ENCODE measurements at places on chromosomes 16 and 17. TPM values are rescaled to one million over a fixed set of nuclear protein-coding genes. Genes with fewer than 3 reads are reported as not detected.

SLC16A11 gene
- total RNA-seq = 0.69 TPM

DNA sequence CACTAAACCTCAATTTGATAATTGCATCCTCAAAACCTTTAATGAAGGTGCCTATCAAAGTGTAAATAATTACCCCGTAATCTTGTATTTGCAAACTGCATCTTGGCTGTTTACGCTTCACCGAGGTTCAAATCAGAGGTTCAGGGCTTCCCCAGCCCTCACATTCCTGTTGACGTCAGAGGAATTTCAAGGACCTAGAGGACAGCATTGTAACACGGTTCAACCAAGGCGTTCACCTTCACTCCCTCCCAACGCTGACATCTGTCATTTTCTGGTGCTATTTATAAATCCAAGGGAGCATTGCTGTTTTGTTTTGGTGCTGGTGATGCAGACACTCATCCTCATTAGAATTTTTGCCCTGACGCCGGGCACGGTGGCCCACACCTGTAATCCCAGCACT is 691.6 kb upstream of the RBFOX1 start:
- no peak for DNase-seq

GRCh38 chr16:85879549-85879948 is 19.4 kb upstream of the IRF8 start:
- no peak for DNase-seq

DNA sequence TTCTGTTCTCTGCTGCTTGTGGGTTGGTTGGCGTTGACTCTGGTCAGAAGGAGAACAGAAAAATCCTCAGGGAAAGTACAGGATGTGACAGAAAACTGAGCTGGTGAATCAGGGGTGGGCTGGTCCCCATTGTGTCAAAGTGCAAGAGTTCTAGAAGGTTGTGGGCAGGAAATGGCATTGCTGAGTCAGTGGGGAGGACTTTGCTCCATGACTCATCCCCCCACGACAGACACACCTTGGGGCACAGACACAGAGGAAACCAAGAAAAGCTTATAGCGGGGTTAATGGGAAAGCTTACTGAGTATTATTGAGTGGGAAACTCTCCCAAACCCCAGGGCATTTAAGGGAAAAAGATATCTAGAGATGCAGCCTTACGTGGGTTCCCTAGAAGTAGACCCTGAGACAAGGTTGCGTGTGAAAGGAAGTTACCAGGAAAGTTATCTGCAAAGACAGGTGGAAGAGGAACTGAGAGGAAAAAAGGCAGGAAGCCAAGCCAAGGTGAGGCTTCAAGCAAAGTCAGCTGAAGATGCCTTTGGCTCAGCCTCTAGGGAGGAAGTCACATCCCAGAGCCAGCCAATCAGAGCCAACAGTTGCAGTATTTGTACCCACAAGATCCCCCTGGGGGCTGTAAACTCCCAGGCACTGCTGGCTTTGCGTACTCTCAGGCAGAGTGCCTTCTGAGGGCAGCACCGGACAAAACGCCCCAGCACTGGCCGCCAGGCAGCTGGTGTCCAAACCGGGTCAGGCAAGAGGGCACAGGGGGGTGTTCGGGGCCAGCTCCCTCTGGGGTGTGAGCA is 86.4 kb downstream of the FOXL1 start:
- no peak for DNase-seq

GPR139 gene
- total RNA-seq = not detected

Measured in adrenal gland (tissue), 19 donors.